ENCODE measurements at places on chromosomes 1 and 21. TPM values are rescaled to one million over a fixed set of nuclear protein-coding genes. Genes with fewer than 3 reads are reported as not detected.
A peak's percentile ranks its signal among the peaks of the same experiment; 100 is the strongest.

The CLCA1 gene
- total RNA-seq = not detected

The CELA2B gene
- total RNA-seq = not detected

The LHX8 gene
- total RNA-seq = not detected

The HPDL gene
- total RNA-seq = 23.4 TPM

The ST6GALNAC5 gene
- not detected for total RNA-seq

The DCLRE1B gene
- 19.5 TPM for total RNA-seq

The GJA8 gene
- not detected for total RNA-seq

The PLA2G2F gene
- total RNA-seq = not detected

The MCOLN2 gene
- 51.8 TPM for total RNA-seq

DNA sequence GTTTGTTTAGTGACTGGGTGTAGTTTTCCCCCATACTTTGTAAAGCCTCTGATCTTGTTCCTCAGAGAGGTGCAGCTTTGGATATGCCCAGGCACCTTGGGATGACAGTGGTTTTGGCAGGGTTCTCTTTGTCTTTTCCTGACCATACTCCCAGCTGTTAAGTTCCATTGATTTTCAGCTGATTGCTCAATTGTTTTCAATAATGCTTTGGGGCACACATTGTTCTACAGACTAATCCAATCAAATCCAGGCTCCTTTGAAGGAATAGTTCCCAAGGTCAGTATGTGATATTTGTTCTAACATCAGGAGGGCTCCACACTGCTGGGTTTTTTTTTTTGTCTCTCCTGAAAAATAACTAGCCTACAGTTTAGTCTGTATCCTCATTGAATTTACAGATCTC lies 24.8 kb downstream of the PPP2R5A start:
- no peak overlapping the region for H3K27ac ChIP-seq
- peaks cover 38% of the 10 kb centered on the region for H3K36me3 ChIP-seq
- no peak for DNase-seq
- H3K4me3 ChIP-seq = no peak overlapping the region
- H3K4me1 ChIP-seq = peaks cover 4% of the 10 kb centered on the region

DNA sequence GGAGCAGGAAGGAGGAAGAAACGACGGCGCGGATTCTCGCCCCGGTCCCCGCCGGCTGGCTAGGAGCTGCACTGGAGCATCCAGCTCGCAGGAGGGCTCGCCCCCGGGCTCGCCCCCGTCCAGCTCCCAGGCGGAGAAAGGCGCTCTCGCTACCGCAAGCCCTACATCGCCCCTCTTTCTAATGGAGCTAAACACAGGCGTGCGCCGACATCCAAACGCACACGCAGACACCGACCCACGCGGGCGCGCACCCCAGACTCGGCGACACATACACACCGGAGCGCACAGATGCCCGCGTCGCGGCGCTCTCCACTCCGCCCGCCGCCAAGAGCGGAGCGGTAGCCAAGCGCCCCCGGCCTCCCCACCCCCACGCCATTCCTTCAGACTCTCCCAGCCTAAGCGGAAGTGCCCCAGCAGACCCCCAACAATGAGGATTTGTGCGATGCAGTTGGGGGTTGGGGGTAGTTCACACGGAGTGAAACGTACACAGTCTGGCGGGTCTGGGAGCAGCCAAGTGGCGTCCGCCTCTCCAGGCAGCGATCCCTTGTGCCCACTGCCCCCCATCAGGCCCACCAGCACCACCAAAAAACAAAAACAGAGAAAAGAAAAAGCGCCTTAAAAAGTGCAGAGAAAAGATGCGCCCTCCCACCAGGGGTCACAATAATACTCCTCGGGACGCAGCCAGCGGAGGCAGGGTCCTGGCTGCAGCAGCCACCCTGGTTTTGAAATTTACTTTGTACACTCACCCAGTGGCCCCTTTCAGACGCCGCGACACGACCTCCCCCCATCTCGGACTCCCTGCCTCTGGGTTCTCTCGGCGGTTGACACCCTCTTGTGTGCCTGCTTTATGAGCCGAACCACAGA lies 1.4 kb downstream of the DAB1 start:
- DNase-seq = no peak
- H3K4me3 ChIP-seq = no peak overlapping the region
- no peak overlapping the region for H3K27ac ChIP-seq
- peaks cover 1% of the 10 kb centered on the region for H3K4me1 ChIP-seq
- H3K27me3 ChIP-seq = peaks cover 61% of the 10 kb centered on the region

DNA sequence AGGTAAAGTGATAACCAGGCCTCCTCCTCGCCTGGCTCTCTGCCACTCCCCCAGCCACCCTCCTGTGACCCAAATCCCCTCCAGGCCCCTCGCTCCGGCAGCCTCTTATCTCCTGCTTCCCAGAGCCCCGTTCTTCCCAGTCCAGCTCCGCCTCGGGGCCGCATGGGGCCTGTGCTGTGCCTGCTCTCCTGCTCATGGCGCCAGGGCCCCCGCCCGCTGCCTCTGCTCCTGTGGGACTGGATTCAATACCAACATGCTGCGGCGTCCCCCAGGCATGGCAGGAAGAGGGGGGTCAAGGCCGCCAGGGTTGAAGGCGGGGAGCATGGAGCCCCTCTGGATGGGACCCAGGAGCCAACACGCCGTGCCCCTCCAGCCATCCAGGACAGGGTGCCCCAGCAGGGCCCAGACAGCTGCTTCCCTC lies 213.0 kb upstream of the VAMP3 start:
- H3K36me3 ChIP-seq = no peaks in the 10 kb centered on the region
- H3K27ac ChIP-seq = no peak overlapping the region
- peaks cover 9% of the 10 kb centered on the region for H3K27me3 ChIP-seq
- peaks cover 6% of the 10 kb centered on the region for H3K4me1 ChIP-seq

GRCh38 chr1:94235189-94236012 lies 2.0 kb downstream of the ARHGAP29 start:
- H3K27ac ChIP-seq = no peak overlapping the region
- peaks cover 85% of the 10 kb centered on the region for H3K27me3 ChIP-seq
- peaks cover 1% of the 10 kb centered on the region for H3K36me3 ChIP-seq
- no peak overlapping the region for H3K4me3 ChIP-seq
- no peak for DNase-seq
- peaks cover 6% of the 10 kb centered on the region for H3K4me1 ChIP-seq

GRCh38 chr1:117928881-117929342 lies 509 bp downstream of the GDAP2 start:
- peak overlapping the region; percentile 87 for H3K27ac ChIP-seq
- H3K4me3 ChIP-seq = peak overlapping the region; percentile 88
- H3K36me3 ChIP-seq = peaks cover 11% of the 10 kb centered on the region
- peak; percentile 68 for DNase-seq
- peaks cover 44% of the 10 kb centered on the region for H3K4me1 ChIP-seq
- no peaks in the 10 kb centered on the region for H3K27me3 ChIP-seq

GRCh38 chr1:228891272-228892034 lies 156.2 kb downstream of the RHOU start:
- no peak for DNase-seq
- H3K36me3 ChIP-seq = no peaks in the 10 kb centered on the region
- peaks cover 19% of the 10 kb centered on the region for H3K27me3 ChIP-seq

DNA sequence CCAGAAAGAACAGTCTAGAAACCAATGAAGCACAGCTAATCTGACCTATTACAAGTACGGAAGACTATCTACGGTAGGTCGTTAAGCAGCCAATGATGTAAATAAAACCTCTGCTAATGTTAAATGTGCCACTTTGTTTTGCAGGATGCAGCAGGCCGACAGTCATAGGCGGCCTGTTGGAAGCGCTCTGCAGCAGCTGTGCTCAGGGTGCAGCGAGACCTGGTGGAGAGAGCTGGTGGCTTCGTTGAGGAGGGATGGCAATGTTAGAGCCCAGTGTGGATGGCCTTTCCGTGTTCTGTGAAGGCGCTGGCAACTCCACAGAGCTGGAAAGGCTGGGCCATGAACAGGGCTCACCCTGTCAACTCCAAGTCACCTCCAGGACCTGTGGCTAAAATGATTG lies 87.3 kb downstream of the PCP4 start:
- no peaks in the 10 kb centered on the region for H3K4me1 ChIP-seq
- H3K4me3 ChIP-seq = no peak overlapping the region
- no peaks in the 10 kb centered on the region for H3K27me3 ChIP-seq
- no peak for DNase-seq
- H3K36me3 ChIP-seq = no peaks in the 10 kb centered on the region

DNA sequence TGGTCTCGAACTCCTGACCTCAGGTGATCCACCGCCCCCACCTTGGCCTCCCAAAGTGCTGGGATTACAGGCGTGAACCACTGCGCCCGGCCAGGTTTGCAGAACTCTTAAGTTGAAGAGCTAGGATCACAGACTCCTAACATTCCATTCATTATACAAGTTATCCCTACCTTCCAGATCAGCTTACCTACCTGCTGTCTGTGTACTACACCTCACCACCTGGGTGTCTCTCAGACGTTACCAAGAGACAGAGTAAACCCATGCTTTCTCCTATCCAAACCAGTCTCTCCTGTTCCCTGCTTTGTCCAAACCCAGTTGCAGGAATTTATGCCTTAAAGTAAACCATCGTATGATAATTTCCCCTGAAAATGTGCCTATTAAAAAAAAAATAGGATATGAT lies 123.0 kb upstream of the L1TD1 start:
- peaks cover under 1% of the 10 kb centered on the region for H3K36me3 ChIP-seq
- no peaks in the 10 kb centered on the region for H3K27me3 ChIP-seq
- H3K27ac ChIP-seq = no peak overlapping the region
- DNase-seq = no peak

- no peak for DNase-seq
- no peaks in the 10 kb centered on the region for H3K4me1 ChIP-seq
- no peak overlapping the region for H3K27ac ChIP-seq
- no peaks in the 10 kb centered on the region for H3K36me3 ChIP-seq
- no peaks in the 10 kb centered on the region for H3K27me3 ChIP-seq
Measured at GRCh38 chr21:20882462-20883407, 115.5 kb upstream of the NCAM2 start.

GRCh38 chr1:17134724-17135123 lies 15.5 kb upstream of the PADI2 start:
- H3K27me3 ChIP-seq = peaks cover 16% of the 10 kb centered on the region
- DNase-seq = no peak
- H3K36me3 ChIP-seq = no peaks in the 10 kb centered on the region
- H3K4me1 ChIP-seq = no peaks in the 10 kb centered on the region
- H3K4me3 ChIP-seq = no peak overlapping the region
- no peak overlapping the region for H3K27ac ChIP-seq

GRCh38 chr1:170296211-170296610 lies 150.5 kb downstream of the NTMT2 start:
- peaks cover 11% of the 10 kb centered on the region for H3K27me3 ChIP-seq
- no peak overlapping the region for H3K27ac ChIP-seq
- DNase-seq = no peak
- H3K36me3 ChIP-seq = no peaks in the 10 kb centered on the region
- no peaks in the 10 kb centered on the region for H3K4me1 ChIP-seq
- H3K4me3 ChIP-seq = no peak overlapping the region

GRCh38 chr21:14864211-14865021 lies 200.4 kb downstream of the NRIP1 start:
- H3K4me1 ChIP-seq = no peaks in the 10 kb centered on the region
- no peaks in the 10 kb centered on the region for H3K36me3 ChIP-seq
- peak; percentile 56 for DNase-seq
- no peak overlapping the region for H3K4me3 ChIP-seq
- H3K27ac ChIP-seq = no peak overlapping the region
- H3K27me3 ChIP-seq = peaks cover 3% of the 10 kb centered on the region

GRCh38 chr1:216721863-216722262 lies 1.4 kb downstream of the ESRRG start:
- H3K27ac ChIP-seq = no peak overlapping the region
- no peaks in the 10 kb centered on the region for H3K36me3 ChIP-seq
- no peak overlapping the region for H3K4me3 ChIP-seq
- no peak for DNase-seq
- no peaks in the 10 kb centered on the region for H3K4me1 ChIP-seq
- peaks cover 14% of the 10 kb centered on the region for H3K27me3 ChIP-seq

GRCh38 chr21:33430858-33431257 lies 27.6 kb downstream of the IFNGR2 start:
- no peak for DNase-seq
- H3K27me3 ChIP-seq = no peaks in the 10 kb centered on the region
- peaks cover 30% of the 10 kb centered on the region for H3K36me3 ChIP-seq
- H3K4me1 ChIP-seq = peaks cover 24% of the 10 kb centered on the region
- H3K27ac ChIP-seq = no peak overlapping the region
- H3K4me3 ChIP-seq = no peak overlapping the region

DNA sequence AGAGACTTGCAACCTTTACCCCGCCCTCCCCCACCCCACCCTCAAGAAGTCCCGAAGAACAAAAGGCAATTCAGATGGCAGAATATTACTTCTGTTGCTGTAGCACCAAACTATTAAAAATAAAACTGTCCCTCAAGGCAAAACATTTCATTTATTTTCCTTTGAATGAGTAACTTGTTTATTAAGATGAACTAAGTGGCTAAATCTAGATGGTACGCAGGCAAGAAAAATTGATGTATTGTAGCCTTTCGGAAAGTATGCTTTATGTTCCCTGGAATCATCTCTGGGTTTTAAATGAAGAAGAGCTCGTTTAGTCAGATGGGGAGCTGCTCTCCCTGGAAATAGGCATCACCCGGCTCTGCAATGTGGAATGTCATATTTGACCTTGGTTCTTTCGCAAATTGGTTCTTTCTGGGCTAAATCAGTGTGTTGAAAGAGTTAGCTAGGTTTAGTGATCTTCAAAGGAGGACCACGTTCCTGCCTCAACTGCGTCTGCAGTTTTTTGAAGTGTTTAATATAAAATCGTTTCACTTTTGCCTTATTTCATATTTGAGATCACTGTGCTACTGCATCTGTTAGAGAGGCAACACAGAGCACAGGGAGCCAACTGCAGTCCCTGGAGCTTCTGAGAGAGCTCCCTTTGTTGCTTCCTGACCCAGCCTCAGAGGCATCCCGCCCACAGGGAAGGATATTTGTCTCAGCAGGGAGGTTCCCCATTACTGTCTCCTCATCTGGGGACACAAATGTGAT lies 61.8 kb downstream of the KIF26B start:
- no peaks in the 10 kb centered on the region for H3K36me3 ChIP-seq
- no peaks in the 10 kb centered on the region for H3K27me3 ChIP-seq
- no peak overlapping the region for H3K4me3 ChIP-seq

- H3K27me3 ChIP-seq = no peaks in the 10 kb centered on the region
- no peak for DNase-seq
- no peak overlapping the region for H3K4me3 ChIP-seq
- no peaks in the 10 kb centered on the region for H3K4me1 ChIP-seq
- H3K27ac ChIP-seq = no peak overlapping the region
Measured at GRCh38 chr1:246798606-246799496, 74.6 kb downstream of the SCCPDH start.

GRCh38 chr21:42030311-42030710 lies 20.2 kb upstream of the ZBTB21 start:
- no peaks in the 10 kb centered on the region for H3K4me1 ChIP-seq
- no peak overlapping the region for H3K4me3 ChIP-seq
- DNase-seq = no peak
- H3K36me3 ChIP-seq = no peaks in the 10 kb centered on the region
- H3K27ac ChIP-seq = no peak overlapping the region

- no peaks in the 10 kb centered on the region for H3K27me3 ChIP-seq
- DNase-seq = no peak
- H3K4me1 ChIP-seq = peaks cover 45% of the 10 kb centered on the region
- H3K4me3 ChIP-seq = no peak overlapping the region
Measured at GRCh38 chr1:22043198-22043769, 9.2 kb upstream of the CDC42 start.

DNA sequence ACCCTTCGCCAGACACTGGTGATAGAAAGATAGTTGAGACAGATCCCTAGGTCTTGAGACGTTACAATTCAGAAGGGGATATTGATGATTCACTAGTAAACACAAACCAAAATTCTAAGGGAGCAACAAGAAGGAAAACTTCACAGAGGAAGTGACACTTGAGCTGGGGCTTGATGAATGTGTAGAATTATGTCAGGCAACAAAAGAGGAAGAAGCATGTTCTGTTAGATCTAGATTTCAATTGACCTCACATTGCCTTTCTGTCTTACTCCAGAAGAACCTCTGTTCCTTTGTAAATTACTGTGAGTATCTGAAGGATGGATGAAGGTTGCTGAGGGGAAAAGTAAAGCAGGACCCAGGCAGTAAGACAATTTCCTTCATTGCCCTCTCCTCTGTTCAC lies 328.2 kb downstream of the KCTD3 start:
- H3K4me1 ChIP-seq = no peaks in the 10 kb centered on the region
- H3K27me3 ChIP-seq = no peaks in the 10 kb centered on the region
- no peak overlapping the region for H3K27ac ChIP-seq
- DNase-seq = no peak
- H3K36me3 ChIP-seq = no peaks in the 10 kb centered on the region

All from activated CD8-positive, alpha-beta memory T cell treated with anti-CD3 and anti-CD28 coated beads, Interleukin-2, amount 10 ng/mL, durations not matched to agents 7 days and 5 days (primary cell).